Neural crest cell (in vitro differentiated cells): ENCODE measurements at places on chromosomes 5 and 9.

- DNase-seq = no peak
These were observed 232.8 kb downstream of the PDE4D start for GRCh38 chr5:59660737-59661136.

GRCh38 chr5:169280286-169280685 lies 20.7 kb downstream of the SLIT3 start:
- no peak for DNase-seq

GRCh38 chr9:87201351-87201751 lies 254.0 kb upstream of the GAS1 start:
- no peak for DNase-seq

DNA sequence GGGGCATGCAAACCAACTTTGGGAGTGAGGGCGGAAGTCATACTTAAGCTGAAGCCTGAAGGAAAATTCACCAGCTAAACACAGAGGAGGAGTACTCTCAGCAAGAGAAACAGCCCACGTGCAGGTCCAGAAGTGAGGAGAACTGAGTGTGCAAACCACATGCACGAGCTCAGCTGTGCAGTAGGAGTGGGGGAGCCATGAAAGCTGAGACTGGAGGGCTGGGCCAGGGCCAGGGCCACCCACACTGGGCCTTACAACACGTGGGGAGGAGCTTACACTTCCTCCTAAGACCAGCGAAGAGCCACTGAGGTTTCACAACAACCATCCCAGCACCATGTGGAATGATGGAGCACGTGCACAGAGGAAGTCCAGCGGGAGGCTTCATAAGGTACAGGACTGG lies 9.3 kb upstream of the WWC1 start:
- no peak for DNase-seq

DNA sequence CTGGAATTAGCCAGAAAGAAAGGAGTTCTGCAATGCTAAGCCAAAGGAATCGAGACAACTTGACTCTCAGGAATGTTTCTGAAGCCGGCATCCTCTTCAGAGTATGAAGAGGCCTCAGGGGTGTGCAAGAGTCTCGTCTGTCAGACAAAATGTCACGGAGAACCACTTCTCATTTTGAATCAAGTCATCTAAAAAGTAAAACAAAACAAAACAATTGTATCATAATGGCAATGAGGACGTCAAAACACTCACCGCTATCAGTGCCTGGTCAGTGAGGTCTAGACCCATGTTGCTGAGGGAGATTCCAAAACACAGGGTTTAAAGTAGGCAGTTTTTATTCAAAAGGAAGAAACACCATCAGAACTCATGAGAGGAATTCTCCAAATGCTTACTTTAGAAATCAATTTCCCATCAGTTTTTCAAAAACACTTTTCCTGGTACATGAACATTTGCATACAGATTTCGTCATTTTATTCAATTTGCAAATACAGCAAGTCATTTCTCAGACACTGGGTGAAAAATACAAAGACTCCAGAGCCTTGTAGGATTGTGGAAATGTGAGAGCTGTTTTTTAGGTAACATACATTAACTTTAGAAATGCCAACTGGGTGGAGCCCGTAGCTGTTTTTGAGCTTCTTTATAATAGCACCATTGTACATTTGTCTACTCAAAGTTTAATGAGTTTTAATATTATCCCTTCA lies 89.5 kb upstream of the MAP3K1 start:
- DNase-seq = no peak

GRCh38 chr9:137138058-137138721 lies 764 bp upstream of the GRIN1 start:
- no peak for DNase-seq

DNA sequence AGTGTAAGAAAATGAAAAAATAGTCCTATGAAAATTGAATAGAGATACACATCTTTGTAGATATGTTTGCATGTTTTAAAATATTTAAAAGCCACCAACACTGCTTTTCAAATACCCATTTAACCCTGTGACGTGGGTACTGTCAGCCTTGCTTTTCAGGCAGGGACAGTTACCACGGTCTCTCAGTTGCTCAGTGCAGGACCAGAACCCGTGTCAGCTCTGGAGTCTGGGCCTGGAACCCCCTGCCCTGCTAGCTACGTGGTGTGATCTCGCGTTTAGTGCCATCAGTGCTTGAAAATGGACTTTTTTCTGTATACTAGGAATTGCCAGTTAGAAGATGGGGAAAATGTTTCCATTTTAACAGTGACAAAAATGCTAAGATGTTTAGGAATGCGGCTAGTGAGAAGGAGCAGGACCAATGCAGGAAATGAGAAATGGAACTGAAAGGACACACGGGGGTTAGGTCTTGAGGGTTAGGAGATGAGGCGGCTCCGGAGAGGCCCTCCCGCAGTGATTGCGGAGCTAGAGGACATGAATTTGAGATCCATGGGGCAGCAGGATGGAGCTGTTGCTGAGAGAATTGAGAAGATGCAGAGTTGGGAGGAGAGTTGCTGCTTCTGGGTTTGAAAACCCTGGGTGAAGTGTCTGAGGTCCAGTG lies 13.7 kb downstream of the RNU6ATAC start:
- no peak for DNase-seq

DNA sequence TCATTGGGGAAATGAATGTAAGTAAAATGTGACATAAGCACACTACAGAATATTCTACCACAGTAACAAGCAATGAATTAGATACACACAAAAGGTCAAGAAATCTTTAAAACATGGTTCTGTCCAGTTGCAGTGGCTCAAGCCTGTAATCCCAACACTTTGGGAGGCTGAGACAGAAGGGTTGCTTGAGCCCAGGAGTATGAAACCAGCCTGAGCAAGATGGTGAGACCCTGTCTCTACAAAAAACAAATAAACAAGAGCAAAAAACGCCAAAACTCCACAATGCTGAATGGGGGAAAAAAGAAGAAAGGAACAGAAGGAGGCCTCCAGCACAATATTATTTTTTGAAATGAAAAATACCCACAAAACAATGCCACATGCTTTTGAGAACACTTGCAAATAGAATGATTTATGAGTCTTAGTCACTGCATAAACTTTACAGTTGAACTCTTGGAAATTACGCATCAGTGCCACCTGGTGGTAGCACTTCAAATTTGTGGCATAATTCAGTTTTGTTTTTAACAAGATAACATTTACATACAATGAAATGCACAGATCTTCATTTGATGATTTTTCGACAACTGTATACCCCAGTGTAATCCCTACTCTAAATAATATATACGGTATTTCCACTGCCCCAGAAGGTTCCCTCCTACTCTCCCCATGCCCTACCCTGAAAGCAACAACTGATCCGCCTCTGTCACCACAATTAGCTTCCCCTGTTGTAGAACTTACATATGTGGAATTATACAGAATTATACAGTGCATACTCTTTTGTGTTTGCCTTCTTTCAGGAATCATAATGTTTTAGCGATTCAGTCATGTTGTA lies 14.4 kb upstream of the SPINK4 start:
- DNase-seq = peak; percentile 68

DNA sequence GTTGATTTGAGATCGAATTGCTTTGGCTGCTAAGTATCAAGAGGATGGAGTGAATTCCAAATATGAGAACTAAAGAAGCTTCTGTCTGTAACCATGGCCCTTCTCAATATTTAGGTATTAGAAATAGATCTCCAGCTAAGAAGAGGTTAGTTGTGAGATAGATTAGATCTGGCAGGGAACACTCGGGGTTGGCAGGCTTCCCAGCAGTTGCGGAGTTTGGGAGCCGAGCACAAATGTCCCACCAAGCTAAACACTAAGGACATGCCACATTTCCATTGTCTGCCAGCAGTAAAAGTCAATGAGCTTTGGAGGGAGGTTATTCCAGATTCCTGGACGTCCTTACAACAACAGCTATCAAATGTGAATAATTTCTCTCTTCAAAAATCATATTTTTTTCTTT lies 85.8 kb downstream of the TAF11L14 start:
- DNase-seq = no peak

- DNase-seq = no peak
These were observed 129.0 kb downstream of the PAPPA start for GRCh38 chr9:116282597-116282996.

GRCh38 chr9:6686396-6686795 lies 40.9 kb upstream of the GLDC start:
- DNase-seq = no peak

- no peak for DNase-seq
These were observed 30.4 kb downstream of the PWWP2A start for GRCh38 chr5:160088805-160089204.

- DNase-seq = no peak
These were observed 53.1 kb upstream of the MPDZ start for GRCh38 chr9:13332571-13332970.

DNA sequence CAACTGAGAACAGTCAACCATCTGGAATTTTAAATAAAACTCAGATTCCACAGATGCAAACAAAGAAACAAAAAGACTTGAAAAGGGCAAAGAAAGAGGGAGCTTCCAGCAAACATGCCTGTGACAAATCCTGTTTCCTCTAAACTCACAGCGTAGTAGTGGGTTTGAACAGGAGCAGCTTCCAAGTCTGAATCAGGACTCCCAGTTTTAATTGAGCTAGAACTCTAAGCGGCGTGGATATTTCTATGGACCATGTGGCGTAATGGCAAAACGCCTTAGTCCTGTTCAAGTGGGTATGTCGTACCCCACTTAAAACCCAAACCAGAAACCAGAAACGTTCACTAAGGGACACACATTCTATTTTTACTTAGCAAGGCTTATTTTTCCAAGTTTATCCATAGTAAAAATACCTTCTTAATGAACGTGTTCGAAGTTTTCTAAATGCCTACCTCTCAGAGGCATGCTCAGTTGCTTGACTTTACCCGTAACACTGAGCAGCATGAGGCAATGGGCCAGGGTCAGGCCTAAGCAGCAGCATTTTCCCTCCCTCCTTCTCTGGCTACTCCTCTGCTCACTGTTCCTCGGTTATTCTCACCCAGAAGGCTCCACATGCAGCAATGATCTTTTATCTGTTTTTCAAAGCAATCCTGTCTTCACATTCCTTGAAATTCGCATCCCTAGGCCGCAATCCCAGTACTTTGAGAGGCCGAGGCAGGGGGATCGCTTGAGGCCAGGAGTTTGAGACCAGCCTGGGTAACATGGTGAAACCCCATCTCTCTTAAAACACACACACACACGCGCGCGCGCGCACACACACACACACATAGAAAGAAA lies 77.9 kb downstream of the FNBP1 start:
- DNase-seq = no peak

DNA sequence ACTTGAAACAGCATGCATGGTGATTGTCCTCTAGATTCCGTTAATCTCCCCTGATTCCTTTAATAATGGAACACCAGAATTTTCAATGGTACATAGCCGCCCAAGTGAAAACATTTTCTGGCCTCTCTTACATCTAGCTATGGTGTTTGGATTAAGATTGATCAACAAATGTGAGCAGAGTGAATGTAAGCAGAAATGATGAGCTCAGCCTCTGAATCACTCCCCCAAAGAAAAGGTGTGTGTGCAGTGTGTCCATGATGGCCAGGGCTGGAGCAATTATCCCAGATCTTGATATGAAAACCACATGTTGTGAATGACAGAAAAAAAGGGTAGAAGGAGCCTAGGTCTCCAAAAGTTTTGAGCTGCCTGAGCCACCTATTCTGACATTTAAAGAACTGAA lies 55.3 kb downstream of the OR2K2 start:
- no peak for DNase-seq

DNA sequence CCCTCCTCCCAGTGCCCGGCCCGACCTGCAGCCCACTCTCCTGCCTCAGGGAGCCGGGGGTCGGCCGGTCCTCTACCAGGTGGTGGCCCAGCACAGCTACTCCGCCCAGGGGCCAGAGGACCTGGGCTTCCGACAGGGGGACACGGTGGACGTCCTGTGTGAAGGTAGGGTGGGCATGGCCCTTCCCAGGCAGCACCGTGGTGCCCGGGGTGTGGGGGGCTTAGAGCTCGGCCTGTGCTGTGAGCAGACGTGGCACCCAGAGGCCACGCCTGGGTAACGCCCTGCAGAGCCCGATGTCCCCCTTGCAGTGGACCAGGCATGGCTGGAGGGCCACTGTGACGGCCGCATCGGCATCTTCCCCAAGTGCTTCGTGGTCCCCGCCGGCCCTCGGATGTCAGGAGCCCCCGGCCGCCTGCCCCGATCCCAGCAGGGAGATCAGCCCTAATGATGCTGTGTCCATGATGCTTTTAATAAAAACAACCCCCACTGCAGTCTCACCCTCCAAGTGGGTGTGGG lies 7.2 kb downstream of the ENTPD8 start:
- no peak for DNase-seq

DNA sequence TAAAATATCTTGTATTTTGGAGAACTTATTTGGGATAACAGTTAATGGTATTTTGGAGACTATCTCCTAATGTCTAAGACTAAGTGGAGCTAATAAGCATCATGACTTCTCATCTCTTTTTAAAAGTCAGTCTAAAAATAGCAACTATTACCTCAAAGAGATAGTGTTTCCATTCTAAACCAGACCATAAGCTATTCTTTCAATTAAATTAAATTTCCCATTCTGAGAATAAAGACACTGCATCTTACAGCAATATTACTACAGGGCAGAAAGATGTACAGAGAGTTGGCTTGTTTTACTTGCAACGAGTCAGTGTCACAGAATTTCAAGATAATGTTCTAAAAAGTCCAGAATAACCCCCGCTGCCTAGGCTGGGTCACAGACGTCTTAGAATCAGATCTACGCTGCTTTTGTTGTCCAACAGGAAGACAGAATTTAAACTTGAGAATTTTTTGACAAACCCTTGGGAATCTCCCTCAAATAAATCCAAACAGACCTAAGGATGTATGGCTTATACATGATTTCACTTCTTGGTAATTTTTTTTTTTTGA lies 98.9 kb downstream of the USP20 start:
- no peak for DNase-seq

DNA sequence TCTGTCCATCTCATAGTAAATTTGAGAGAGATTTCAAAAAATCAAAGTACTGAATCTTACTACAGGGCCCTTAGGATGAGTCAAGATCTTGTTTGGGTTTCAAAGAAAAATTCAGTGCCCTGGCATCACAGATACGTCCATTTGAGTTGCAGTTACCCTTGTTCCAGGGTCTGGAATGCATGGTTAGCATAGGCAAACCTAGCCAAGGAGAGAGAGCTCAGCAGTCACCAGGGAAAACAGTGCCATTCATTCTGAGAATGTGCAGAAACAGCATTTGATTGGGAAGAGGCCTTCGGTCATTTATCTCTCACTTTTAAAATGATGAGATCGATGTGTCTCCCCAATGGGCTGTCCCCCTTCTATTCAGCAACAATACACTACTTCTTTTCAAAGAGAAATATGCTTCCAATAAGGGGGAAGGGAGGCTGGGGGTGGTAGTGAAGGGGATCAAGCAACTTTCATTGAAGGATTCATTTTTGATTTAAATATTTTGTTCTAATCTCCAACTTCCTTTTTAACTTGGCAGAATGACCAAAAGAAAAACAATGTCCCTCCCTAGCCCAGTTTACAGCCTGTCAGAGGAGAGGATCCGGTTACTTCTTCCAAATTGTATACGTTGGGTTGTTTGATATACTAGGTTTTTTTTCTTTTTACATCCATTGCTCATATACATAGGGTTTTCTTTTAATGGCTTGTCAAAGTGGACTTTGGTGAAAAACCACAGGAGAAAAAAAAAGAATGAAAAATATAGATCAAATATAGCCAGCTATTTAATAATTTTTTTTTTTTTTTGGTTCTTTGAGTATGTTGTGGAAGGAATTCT lies 491.1 kb downstream of the CCDC171 start:
- DNase-seq = no peak

- no peak for DNase-seq
These were observed 182.8 kb downstream of the SPOCK1 start for GRCh38 chr5:137316346-137316736.

GRCh38 chr5:73370640-73371583 lies 77.7 kb downstream of the FOXD1 start:
- no peak for DNase-seq
